ENCODE measurements at places on chromosomes 12 and 14.

- no peak for DNase-seq
These were observed 20.4 kb upstream of the LRFN5 start for GRCh38 chr14:41586237-41586636.

DNA sequence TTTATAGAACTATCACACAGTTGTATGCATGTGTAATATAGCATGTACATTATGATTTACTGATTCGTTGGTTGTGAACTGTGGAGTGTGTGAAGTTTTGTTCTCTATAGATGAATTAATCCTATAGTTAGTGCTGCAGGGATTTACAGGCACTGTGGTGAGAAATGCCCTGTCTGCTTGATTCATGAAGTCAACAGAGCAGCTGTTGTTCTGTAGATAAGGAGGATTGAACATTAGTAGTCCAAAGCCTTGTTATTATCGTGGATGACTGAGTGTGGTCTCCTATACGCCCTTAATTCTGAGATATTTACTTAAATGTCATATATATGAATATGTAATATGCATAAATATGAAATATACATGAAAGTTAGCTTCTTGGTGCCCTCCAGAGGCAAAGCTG, 98.3 kb downstream of the DNAH10 start:
- no peak for DNase-seq

- DNase-seq = no peak
These were observed 318.1 kb upstream of the PDE3A start for GRCh38 chr12:20050221-20050620.

- DNase-seq = no peak
These were observed 377.9 kb upstream of the RGS6 start for GRCh38 chr14:71554323-71554722.

GRCh38 chr14:87331991-87332390, 661.0 kb downstream of the GALC start:
- no peak for DNase-seq

DNA sequence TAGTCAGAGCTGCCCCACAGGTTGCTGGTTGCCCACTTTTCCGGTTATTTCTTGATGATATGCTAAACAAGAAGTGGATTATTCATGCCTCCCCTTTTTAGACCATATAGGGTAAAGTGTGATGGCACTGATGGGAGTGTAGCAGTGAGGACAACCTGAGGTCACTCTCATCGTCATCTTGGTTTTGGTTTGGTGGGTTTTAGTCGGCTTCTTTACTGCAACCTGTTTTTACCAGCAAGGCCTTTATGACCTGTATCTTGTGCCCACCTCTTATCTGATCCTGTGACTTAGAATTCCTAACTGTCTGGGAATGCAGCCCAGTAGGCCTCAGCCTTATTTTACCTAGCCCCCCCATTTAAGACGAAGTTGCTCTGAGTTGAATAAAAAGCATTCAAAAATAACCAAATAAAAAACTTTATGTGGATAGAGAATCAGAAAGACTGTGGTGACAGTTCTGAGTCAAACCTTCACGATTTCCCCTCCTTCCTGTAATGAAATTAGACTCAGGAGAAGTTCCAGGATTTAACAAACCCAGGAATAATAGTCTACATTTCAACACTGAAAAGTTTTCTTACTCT, 144.2 kb downstream of the PAWR start:
- no peak for DNase-seq

DNA sequence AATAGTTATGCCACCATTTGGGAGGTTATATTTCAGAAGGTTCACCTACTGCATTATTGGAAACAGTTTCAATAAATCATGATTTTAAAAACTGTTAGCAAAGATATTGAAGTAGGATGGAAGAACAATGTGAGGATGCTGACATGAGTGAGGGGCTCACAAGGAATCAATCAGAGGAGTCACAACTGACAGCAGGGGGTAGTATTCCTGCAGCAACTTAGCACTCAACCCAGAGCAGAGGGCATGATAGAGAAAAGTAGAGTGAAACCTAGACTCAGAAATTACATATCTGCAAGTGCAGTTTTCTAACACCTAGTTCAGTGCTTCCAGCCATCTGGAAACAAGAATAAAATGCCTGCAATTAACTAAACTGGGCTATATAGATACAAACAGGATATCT, 772.5 kb upstream of the USP15 start:
- no peak for DNase-seq

DNA sequence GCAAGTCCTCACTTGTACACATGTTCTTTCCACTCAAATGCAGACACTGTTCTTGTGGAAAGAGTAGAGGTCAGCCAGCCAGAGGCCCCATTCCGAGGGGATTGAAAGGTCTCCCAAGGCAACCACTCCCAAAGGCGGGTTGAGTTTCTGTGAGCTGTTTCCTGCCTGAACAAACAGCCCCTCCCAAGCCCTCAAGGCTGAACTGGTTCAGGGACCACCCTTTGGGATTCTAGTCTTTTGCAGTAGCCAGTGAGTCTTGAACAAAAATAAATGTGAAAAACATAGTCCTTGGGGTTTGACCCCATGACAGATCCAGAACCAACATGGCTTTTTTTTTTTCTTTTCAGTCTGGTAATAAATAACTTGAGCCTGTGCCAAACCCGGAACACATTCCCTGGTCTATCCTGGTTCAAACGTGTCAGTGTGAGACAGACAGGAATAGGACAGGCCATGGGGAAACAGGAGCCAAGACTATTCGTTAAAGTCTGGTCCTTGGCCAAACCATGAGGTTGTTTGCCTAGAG, 17.6 kb upstream of the STK38L start:
- no peak for DNase-seq

- no peak for DNase-seq
These were observed 103.3 kb downstream of the NCOR2 start for GRCh38 chr12:124464062-124464461.

- no peak for DNase-seq
These were observed 28.2 kb downstream of the GTF2A1 start for GRCh38 chr14:81192594-81192993.

GRCh38 chr12:65962921-65963861, 138.9 kb downstream of the HMGA2 start:
- no peak for DNase-seq

DNA sequence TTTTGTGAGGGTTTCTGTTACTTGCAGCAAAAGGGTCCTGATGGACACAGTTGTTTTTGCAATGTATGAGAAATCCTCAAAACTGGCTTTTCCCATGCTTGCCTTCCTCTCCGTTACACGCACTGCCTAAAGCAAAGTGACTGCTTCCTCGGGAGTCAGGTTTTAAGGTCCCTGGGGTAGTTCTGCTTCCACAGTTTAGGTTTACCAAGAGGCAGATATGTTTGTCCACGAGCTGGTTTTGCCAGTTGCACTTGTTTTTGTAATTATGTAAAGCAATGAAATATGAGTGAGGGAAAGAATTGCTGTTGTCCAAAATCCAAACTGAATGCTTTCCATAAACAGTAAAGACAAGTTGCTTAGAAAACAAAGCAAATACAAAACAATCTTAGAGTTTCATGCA, 290.7 kb upstream of the AMIGO2 start:
- no peak for DNase-seq

- DNase-seq = no peak
These were observed 172.4 kb upstream of the IGF1 start for GRCh38 chr12:102652645-102653313.

DNA sequence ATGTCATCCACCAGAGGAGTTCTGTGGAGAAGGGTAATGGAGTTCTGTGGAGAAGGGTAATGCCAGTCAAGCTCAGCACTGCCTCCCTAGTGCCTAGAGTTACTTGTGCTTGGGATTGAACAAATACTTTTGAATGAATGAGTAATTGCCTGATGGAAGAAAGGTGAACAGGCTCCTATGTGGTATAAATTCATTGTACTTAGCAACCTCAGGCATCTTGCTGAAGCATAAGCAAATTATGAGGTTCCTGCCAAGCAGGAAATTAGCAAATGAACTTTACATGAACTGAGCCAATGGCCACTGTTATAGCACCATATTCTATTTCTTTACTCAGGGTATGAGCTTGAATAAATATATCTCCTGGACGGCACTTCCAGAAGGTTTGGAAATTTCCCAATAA, 1047.2 kb downstream of the SLC6A15 start:
- DNase-seq = no peak

DNA sequence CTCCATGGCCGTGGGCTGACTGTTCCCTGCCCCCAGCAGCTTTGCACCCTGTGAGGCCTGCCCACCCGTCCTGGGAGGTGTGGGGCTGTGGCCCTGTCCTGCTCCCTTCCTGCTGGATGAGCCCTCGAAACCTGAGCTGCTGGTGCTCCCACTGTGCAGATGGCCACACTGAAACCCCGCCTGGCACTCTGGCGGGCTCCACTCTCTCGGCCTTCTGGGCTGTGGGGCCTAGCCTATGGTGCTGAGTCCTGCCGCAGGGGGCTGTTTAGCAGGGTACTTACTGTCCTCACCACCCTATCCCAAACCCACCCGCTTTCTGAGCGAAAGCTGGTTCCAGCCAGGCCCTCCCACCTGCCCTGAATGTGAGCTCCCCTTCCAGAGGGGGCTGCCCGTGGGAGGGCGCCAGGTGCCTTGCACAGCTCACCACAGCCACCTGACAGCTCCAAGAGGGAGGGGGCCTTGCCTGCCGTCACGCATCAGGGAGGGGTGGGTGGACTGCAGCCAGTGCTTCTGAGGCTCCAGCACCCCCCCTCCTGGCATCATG, 7.3 kb downstream of the SLC25A47 start:
- DNase-seq = no peak

GRCh38 chr12:46452061-46452615, 79.6 kb upstream of the SLC38A2 start:
- no peak for DNase-seq

GRCh38 chr14:22386924-22387775, 201.9 kb downstream of the DAD1 start:
- peak; percentile 71 for DNase-seq

GRCh38 chr14:68897559-68898155, 81.4 kb downstream of the ACTN1 start:
- DNase-seq = no peak

- DNase-seq = no peak
These were observed at the start of gene EVL for GRCh38 chr14:100065111-100065871. EVL (plus strand) TSS chr14:100065422; CDS start chr14:100065501, 79 bp downstream.

- DNase-seq = no peak
These were observed 46.8 kb downstream of the GALNT4 start for GRCh38 chr12:89477633-89478279.

GRCh38 chr12:95484524-95484923, 10.6 kb downstream of the METAP2 start:
- DNase-seq = no peak

DNA sequence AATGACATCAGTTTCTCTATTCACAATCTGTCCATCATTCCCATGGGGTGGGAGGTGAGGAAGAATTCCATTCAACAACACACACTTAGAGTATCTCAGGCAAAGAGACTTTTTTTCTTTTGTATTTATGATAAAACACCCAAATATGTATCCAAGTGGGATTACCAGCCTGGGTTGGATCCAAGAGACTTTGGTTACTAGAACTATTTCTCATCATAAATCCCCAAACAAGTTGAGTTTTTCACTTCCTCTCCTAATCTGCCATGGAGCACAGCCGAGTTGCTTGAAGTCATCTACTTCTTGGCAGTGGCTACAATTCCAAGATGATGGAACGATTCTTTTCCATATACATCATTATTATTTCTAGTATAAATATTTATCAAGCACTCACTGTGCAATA, 209.2 kb upstream of the HMGA2 start:
- peak; percentile 20 for DNase-seq

DNA sequence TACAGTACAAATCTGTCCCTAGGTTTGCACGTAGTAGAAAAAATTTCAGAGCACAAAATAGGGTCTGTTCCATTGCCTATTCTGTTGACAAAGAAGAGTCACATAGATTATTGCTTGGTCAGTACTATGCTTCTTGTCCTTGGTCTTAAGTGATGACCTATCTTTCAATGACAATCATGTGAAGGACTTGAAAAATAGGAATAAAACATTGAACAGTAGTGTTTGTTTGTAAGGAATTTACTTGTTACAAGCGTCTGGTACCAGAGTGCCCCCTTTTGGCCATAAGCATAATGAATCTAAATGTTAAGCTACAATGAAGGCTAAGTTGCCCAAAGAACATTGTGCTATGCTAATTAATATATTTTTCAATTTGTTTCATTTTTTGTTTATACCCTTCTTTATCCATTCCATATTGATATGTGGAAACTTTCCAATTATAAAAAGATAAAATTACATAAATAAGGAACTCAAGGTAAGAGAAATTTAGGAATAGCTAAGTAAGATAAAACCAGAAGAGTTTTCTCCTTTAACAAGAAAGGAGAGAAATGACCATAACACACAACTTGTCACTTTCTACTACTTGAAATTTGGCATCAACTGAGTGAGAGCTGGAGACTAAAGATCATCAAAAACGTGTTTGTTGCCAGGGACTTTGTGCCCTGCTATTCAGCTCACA, 204.7 kb downstream of the EPS8 start:
- DNase-seq = no peak

- no peak for DNase-seq
These were observed 218.0 kb downstream of the ZFP36L1 start for GRCh38 chr14:68574906-68575305.

- DNase-seq = peak; percentile 39
These were observed 42.0 kb upstream of the ATP2B1 start for GRCh38 chr12:89750389-89751351.

GRCh38 chr14:74144789-74145188, 60.0 kb downstream of the LIN52 start:
- DNase-seq = no peak

GRCh38 chr14:99263564-99264330, 8.2 kb downstream of the BCL11B start:
- DNase-seq = no peak

- DNase-seq = no peak
These were observed 687.5 kb upstream of the TMEM132C start for GRCh38 chr12:127579446-127579845.

DNA sequence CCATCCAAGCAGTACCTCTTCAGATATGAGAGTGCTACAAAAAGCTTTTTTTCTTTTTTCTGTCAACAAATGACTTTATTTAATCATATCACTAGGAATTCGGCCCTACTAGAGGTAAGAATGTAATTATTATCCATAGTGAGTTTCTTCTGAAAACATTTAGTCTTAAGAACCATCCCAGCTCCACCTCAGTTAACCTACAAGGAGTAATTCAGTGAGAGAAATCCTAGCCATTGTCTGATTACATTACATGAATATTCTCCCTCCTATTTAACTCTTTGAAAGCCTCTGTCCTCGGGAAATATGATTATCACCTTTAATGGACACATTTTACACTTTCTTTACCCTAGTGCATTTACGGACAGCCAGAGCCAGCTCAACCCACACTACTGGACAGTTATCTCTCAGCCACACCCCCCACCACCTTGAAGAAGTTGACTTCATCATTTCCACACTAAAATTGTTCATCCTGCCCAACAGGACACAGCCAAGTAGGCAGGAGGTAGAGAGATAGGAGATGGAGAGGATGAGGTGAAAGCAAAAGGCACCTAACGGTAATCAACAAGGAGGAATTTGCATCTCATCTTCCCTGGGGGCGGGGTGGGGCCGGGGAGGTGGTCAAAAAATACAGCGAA, 1.3 kb downstream of the PPFIA2 start:
- no peak for DNase-seq

DNA sequence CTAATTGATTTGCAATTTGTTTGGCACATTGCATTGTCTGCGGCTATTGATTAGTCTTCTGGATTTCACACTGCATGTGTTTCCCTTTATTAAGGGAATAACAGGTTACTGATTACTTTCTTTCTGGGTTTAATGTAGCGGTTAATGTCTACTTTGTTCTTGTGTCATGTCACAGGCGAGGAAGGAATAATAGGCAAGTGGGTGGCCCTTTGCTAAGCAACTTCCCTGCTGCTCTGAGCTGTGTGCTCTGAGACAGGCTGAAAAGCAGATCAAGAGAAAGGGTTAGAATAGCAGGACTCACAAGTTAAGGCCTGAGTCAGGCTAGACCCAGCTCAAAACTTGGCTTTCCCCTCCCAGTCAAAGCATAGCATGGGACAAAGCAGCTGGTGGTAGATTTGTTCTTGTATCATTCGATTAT, 77.2 kb downstream of the NKX2-1 start:
- no peak for DNase-seq

Measured in hepatic stellate cell (primary cell).